Activated CD4-positive, alpha-beta T cell treated with anti-CD3 and anti-CD28 coated beads for 4 hours (primary cell): ENCODE measurements at places on chromosomes 5 and 9.

DNA sequence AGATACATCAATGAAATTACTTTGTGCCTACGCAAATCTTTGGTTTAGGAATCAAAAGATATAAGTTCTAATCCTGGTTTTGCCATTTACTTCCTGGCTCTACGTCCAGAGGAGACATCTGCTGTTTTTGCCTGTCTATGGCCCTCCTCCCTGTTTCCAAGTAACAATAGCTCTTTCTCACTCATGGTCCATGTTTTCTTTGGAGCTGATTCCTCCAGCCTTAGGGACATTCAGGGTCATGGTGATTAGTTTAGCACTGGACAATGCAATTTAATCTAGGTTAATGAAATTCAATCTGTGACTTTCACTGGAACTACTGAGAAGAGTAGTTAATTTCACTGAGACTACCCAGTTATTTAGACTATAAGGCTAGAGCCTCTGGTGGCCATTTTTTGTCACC is 170.6 kb downstream of the SEMA6A start:
- DNase-seq, result no peak

- DNase-seq, result no peak
Observed at GRCh38 chr5:102223542-102224477, 72.3 kb downstream of the SLCO4C1 start.

GRCh38 chr5:95262933-95263660 is 21.8 kb downstream of the MCTP1 start:
- DNase-seq, result no peak

DNA sequence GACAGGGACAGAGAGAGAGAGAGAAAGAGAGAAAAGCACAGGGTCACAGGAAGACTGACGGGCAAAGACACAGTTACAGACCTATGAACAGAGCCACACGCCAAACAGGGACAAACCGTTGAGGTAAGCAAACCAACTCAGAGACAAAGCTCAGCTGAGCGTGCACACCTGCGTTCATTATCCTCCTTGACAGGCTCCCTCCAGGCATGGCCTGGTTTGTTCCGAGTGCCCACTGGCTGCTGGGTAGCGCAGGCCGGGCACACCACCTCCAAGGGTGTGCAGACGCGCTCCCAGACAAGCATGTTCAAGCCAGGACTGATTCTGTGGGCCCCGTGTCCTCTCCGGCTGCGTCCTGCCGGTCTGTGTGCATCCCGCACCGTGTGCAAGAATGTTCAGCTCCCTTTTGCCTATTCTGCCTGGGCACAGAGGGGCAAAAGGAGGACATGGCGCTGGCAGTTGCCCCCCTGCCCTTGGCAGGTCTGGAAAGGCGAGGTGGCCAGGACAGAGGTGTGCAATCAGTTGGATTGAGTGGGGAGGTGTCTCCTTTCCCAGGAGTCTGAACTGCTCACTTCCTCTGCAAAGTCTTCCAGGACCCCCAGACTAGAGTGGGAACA is 467 bp upstream of the SMIM32 start:
- DNase-seq, result no peak

DNA sequence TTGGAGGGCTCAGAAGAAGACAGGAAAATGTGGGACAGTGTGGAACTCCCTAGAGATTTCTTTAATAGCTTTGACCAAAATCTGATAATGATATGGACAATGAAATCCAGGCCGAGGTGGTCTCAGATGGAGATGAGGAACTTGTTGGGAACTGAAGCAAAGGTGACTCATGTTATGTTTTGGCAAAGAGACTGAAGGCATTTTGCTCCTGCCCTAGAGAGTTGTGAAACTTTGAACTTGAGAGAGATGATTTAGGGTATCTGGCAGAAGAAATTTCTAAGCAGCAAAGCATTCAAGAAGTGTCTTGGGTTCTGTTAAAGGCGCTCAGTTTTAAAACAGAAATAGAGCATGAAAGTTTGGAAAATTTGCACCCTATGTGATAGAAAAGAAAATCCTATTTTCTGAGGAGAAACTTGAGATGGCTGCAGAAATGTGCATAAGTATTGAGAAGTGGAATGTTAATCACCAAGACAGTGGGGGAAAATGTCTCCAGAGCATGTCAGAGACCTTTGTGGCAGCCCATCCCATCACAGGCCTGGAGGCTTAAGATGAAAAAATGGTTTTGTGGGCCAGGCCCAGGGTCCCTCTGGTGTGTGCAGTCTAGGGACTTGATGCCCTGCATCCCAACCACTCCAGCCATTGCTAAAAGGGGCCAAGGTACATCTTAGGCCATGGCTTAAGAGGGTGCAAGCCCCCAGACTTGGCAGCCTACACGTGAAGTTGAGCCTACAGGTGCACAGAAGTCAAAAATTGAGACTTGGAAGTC is 463.7 kb upstream of the TLE4 start:
- no peak for DNase-seq

DNA sequence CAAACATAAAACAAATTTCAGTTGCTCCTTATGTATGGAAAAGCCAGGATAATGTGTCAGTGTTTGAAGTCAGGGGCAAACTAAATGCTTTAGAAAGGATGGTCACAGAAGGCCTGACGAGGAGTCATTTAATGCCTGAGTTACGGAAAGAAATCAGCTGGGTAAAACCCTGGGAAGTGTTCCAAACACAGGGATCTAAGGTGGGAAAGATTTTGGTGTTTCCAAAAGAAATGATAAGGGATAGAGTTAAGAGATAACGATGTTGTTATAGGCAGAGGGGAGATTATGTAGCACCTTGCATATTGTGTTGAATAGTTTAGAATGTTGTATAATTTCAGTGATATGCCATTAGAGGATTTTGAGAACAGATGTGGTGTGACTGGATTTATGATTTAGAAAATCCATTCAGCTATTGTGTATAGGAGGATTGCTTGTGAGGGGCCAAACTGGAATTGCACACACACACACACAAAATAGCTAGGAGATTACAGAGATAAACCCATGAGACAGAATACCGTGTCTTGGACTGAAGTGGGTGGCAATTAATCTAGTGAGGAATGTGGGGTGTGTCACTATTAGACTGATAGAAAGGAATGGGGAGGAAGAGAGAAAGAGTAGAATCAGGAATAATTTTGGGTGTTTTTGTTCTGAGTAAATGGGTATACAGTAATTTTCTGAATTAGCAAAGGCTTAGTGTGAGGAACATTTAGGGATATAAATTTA is 274.2 kb upstream of the DAB2 start:
- no peak for DNase-seq

DNA sequence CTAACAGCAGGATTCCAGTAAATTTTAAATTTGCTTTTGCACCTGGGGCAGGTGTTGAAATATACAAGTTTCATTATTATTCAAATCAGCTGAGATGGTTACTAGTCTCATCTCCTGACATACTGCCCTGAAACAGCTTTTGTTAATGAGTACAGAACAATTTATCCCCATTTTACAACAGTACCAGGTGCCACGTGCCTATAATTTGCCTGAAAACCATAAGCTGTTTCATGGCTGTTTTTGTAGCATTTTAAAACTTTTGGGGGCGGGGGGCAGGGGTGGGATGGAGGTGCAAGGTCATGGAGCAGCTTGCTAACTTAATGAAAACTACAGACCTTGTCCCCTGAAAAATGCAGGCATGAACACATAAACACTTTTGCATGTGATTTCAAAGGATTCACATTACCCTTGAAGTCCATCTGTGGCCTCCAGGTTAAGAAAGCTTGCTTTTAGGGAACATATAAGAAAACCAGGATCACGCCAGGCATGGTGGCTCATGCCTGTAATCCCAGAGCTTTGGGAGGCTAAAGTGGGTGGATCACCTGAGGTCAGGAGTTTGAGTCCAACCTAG is 42.1 kb downstream of the TIMD4 start:
- DNase-seq, result no peak

- no peak for DNase-seq
Observed at GRCh38 chr5:31819926-31820516, 181.1 kb downstream of the PDZD2 start.

DNA sequence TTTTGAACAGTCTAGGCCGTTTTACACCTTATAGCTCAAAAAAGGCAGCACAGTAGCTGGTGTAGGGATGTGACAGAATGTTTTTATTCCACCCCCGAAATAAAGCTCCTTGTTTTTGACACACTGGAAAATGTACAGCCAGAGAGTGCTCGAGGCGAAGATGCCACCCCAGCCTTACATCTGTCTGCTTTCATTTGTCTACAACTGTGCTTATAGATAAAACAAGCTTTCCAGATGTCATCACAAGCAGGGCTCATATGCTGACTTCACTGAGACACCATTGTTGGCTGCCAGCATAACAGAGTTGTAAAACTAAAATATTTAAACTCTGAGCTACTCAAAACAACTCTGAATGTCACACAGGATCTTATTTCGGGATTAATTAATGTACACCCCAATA is 386.3 kb downstream of the BNC2 start:
- DNase-seq, result no peak

- no peak for DNase-seq
Observed at GRCh38 chr9:79000230-79001002, 571.3 kb upstream of the TLE4 start.

DNA sequence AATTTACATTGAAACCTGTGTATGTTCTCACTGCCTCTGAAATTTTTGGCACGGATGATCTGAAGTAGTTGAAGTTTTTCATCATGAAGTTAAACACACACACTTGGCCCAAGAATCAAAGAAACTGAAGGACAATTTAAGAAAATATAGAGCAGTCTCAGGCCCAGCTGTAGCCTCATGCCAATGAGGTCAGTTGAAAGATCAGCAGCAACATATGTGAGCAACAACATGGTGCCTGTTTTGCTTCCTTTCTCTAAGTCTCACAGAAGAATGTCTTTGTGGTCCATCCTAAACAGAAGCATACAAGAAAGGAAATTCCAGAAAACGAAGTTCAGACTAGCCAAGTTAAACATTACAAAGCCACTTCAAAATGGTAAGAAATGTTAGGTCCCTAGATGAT is 1737.2 kb downstream of the MAT2B start:
- no peak for DNase-seq

- DNase-seq, result no peak
Observed at GRCh38 chr9:136437430-136437829, 2.2 kb downstream of the INPP5E start.

GRCh38 chr5:108634617-108635288 is 112.9 kb upstream of the FER start:
- no peak for DNase-seq

DNA sequence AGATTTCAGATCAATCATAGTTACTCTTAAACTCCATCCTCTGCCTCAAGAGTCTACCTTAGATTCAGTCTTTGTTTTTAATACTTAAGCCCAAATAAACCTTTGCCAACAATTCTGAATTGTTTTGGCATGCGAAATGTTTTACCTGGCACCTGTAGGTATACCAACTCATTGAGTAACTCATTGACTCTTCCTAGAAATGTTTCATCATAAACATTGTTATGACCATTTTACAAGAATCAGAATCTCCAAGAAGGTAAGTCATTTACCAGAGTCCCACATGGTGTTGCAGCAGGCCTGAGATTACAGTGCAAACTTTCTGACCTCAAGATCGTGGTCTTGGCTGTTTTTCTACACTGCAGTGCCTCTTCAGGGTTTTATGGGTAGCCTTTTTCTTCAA is 750.4 kb downstream of the BRINP1 start:
- no peak for DNase-seq

GRCh38 chr5:139906661-139907060 is 111.1 kb downstream of the PSD2 start:
- no peak for DNase-seq

GRCh38 chr5:1089621-1090040 is 22.2 kb downstream of the SLC12A7 start:
- DNase-seq, result no peak

- no peak for DNase-seq
Observed at GRCh38 chr5:35920890-35921289, 17.5 kb downstream of the CAPSL start.

DNA sequence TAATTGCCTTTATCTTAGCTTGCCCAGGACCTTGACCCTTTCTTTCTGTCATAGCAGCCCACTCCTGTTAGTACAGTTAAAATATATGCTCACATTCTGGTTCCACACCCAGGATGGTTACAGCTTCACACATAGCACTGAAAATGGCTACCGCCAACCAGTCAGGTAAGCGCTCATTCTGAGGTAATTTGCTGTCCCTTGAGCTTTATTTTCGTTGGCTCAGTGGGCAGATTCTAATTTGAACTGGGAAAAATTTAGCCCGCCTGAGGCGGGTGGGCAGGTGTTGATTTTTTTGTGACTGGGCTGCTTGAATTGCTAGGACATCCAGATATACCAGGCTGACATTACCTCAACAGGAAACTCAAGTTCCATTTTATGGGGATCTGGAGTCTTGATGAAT is 137.5 kb downstream of the KCTD16 start:
- DNase-seq, result no peak

DNA sequence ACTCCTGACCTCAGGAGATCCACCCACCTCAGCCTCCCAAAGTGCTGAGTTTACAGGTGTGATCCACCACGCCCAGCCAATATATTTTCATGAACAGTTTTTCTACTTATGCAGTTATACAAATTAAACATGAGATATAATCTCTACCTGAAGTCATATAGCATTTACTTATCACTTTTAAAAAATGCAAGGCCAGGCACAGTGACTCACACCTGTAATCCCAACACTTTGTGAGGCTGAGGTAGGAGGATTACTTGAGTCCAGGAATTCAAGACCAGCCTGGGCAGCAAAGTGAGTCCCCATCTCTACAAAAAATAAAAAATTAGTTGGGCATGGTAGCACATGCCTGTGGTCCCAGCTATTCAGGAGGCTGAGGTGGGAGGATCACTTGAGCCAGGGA is 164.7 kb upstream of the LHFPL2 start:
- no peak for DNase-seq

- no peak for DNase-seq
Observed at GRCh38 chr9:10168241-10168640, 444.6 kb downstream of the PTPRD start.

DNA sequence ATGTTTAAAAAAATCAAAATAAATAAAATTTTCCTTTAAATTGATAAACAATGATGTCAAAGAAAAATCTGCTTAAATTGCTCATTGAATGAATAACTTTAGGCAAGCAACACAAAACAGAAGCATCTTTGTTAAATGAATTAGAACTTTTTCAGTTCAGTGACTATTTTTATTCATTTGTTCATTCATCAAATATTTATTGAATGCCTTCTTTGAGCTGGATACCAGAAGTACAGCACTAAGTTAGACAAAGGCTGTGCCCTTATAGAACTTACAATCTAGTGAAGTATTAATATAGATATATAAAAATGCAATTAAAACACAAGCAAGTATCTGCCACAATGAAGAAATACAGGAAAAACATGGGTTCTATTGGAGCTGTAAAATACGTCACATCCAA is 10.8 kb downstream of the FNIP1 start:
- DNase-seq, result no peak

DNA sequence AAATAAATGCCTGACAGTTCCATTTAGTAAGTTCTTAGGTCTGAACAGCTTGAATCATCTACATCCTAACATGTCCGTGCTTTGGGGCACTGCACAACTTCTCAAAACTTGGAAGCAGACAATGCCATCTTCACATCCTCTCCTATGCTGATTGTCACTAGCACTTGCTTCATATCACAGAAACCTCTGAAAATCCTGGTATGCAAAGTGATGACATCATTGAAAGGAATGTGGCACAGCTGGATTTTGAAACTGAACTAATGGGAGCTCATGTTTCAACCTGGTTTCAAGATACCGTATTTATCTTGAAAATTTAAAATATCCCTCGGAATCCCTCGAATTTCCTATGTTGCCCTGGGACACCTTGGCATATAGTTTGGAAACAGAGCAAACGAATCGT is 490.2 kb upstream of the DAP start:
- no peak for DNase-seq

GRCh38 chr5:15835514-15835913 is 335.5 kb downstream of the FBXL7 start:
- DNase-seq, result no peak

- no peak for DNase-seq
Observed at GRCh38 chr5:180602481-180603075, 11.3 kb upstream of the SCGB3A1 start.

GRCh38 chr9:8802242-8802641 is 1002.7 kb upstream of the DMAC1 start:
- DNase-seq, result no peak
